A549 treated with DMSO at 1 μM for 4 hours (cell line): ENCODE measurements at places on chromosomes 2 and 18. TPM values are rescaled to one million over a fixed set of nuclear protein-coding genes. Genes with fewer than 3 reads are reported as not detected.

The MROH2A gene
- 0.14 to 0.32 TPM (median 0.20 TPM) in 5 replicates for total RNA-seq

The SEPTIN2 gene
- total RNA-seq = 253 to 324 TPM (median 293 TPM) in 5 replicates

The LRRTM4 gene
- total RNA-seq = not detected in 5 replicates

The SLC14A1 gene
- total RNA-seq = 0.17 to 0.21 TPM (median 0.19 TPM) in 4 of 5 replicates, not detected in the other

The SLC4A3 gene
- total RNA-seq = 2.8 to 3.6 TPM (median 2.8 TPM) in 5 replicates

The COL5A2 gene
- total RNA-seq = 56.0 to 97.1 TPM (median 87.3 TPM) in 5 replicates

The AMER3 gene
- not detected in 5 replicates for total RNA-seq

The COBLL1 gene
- total RNA-seq = 3.1 to 5.1 TPM (median 4.1 TPM) in 5 replicates

The RNU2-63P gene
- not detected in 5 replicates for total RNA-seq

The ACVR1C gene
- 0.01 to 0.07 TPM in 2 of 5 replicates, not detected in the others for total RNA-seq

The KCNE4 gene
- total RNA-seq = 0.87 to 1.6 TPM (median 1.2 TPM) in 5 replicates

The FANCL gene
- total RNA-seq = 23.5 to 31.6 TPM (median 27.5 TPM) in 5 replicates

The RSAD2 gene
- 0.15 to 0.62 TPM (median 0.34 TPM) in 5 replicates for total RNA-seq
